ENCODE measurements at places on chromosomes 6 and 20.

DNA sequence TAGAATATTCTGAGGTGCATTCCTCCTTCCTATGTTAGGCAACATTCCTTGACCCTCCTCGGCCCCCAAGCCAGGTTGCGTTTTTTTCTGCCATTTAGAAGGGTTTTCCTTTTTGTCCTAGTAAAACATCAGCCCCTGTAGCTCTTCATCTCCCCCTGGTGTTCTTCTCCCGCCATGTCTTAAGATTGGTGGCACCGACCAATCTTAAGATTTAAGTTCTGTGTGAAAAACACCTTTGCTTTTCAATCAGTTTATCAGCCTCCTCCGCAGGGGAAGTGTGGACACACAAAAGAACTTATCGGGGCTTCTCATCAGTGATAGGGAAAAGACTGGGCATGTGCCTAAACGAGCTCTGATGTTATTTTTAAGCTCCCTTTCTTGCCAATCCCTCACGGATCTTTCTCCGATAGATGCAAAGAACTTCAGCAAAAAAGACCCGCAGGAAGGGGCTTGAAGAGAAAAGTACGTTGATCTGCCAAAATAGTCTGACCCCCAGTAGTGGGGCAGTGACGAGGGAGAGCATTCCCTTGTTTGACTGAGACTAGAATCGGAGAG, 719 bp upstream of the EDN1 start:
- DNase-seq = peak; percentile 50

DNA sequence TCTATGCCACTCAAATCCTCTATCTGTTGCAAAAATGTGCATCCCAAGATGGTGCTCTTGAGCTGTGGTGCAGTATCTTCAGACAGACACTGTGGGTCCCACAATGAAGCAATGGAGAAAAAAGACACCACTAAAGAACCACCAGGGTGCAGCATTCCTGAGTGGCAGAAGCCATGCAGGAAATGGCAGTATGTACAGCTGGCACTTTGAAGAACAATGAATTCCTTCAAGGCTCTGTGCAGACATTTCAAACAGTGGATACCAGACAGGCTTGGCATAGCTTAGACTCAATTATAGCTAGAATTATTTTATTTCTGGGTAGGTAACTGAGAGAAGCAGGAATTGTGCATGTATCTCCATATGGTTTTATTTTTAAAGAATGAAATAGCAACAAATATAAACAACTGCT, 24.0 kb upstream of the HDAC2 start:
- DNase-seq = peak; percentile 62

GRCh38 chr6:64185621-64186020, 550.0 kb downstream of the PHF3 start:
- no peak for DNase-seq

DNA sequence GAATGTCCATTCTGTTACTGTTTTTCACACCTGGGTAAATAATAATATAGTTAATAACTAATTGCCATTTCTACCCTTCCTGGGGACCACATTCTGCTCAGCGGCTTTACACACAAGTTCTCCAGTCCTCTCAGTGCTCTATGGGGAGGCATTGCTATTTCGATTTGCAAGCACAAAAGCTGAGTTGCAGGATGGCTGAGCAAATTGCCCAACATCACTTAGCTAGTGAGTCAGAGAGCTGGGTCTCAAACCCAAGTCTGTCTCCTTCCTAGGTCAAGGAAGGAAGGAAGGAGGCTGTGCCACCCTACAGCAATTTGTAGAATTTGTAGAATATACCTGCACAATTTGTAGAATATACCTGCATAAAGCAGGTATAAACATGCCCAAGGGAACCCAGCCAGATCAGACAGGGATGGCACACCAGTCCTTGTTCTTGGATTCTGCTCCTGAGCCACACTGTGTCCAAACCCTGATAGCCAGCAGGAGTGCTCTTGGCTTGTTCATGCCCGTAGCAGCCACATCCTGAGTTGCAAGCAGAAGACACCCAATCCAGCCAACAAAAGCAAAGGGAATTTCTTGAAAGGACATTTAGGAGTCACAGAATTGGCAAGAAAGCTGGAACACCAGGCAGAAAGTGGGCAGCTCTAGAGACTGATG, 56.9 kb downstream of the LY86 start:
- DNase-seq = no peak

DNA sequence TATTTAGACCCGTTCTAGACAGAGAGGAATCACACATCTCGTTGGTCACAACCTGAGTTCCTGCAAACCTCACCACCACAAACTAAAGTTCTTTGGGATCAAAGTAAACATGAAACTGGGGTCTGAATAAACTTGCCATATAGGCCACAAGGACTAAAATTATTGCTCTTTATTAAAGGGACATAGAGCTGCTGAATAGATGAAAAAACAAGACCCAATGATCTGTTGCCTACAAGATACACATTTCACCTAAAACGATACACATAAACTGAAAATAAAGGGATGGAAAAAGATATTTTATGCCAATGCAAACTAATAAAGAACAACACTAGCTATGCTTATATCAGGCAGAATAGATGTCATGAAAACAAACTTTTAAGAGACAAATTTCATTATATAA, 623.0 kb downstream of the TBC1D32 start:
- DNase-seq = no peak

- no peak for DNase-seq
Measured at GRCh38 chr6:15269011-15269410, 23.1 kb downstream of the JARID2 start.

DNA sequence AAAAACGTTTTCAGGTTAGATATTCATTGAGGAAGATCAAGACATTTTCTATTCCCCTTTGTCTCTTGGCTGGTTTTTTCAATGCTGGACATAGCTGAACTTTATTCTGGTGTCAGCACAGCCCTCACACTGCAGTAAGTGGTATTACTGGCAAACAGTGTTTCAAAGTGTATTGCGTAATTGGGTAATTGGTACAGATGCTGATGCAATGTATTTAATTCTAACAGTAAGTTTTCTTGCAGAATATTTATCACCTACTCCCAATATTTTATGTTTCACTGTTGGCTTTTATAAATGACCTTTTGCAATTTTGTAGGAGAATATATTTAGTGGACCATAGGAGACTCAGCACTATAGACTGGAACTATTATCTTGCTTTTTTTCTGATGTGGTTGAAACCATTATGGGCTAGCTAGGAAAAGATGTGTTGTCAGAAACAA, 287.6 kb upstream of the SOX4 start:
- DNase-seq = no peak

DNA sequence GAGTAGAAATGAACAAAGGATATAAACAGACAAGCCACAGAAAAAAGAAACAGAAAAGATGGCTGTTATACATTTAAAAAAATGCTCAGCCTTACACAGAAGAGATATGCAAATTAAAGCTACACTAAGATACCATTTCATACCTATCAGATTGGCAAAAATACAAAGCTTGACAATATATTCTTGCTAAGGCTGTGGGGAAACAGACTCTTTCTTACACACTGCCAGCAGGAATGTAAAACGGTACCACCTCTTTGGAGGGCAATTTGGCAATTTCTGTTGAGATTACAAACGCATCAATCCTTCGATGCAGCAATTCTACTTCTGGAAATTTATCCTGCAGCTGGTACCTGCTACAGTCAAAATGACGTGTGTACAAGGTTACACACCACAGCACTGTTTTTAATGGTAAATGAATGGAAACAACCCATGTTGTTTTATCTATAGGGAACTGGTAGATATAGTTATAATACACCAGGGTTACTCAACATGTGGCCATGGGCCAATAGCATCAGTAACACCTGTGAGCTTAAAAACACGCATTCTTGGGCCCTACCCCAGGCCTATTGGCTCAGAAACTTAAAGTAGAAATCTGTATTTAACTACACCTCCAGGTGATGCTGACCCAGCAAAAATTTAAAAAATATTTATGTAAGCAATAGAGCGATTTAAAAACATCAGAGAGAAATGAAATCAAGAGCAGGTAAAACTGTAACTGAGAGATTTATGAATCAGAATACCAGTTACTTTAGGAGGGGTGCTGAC, 53.3 kb downstream of the TRAM2 start:
- peak; percentile 23 for DNase-seq

DNA sequence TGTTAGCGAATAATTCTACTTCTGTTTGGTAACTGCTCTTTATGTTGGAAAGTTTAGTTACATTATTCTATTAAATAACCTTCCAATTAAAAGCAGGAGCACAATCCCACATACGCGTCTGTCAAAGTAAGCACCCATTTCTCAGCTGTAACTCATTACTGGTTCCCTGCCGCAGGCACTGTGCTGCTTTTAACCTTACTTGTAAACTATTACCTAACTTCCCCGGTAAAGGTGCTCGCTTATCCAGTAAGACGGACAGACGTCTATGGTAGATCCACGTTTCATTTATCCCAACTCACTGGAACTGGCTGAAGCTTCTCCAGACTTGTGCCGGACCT, 529 bp upstream of the ENPP4 start:
- peak; percentile 53 for DNase-seq

DNA sequence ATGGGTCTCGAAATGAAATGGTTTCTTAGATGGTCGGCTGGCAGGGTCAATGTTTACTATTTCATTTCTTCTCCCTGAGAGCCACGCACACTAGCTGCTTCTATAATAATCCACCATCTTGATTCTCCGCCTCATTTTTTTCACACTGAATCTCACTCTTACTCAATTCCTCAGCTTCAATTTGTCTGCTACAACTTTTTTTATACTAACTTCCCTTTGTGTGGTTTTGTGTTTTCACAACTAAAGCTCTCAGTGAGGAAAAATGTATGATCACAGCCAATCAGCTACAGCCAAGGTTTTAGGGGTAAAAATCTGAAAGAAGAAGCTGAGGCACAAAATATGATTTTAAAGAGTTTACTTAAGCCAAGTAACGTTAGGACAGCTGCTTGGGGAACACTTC, 1309.4 kb downstream of the EPHA7 start:
- DNase-seq = no peak

DNA sequence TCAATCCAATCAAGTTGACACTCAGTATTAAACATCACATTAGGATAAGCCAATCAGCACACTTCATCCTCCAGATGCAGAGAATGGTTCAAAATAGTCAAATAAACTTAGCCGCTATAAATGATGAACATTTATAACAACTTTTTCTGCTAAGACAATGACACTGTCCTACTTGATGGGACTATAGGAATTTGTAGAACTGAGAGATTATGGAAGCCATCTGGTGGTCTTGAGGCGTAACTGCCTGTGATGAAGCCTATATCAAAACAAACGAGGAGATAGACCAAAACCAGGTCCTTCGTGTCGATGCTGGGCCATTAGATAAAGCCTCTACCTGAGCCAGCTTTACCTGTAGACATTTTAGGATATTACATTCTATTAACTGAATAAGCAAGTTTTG, 631.1 kb downstream of the COL12A1 start:
- DNase-seq = peak; percentile 27

- no peak for DNase-seq
Measured at GRCh38 chr6:148054219-148054618, 288.4 kb upstream of the SASH1 start.
